DMS153 (cell line): ENCODE measurements at places on chromosomes 1 and 21.

- no peak for DNase-seq
These were observed 1.7 kb downstream of the CDC14A start for GRCh38 chr1:100353988-100354387.

- peak; percentile 49 for DNase-seq
These were observed 149.0 kb downstream of the IGSF21 start for GRCh38 chr1:18256282-18257235.

- DNase-seq: no peak
These were observed 9.2 kb upstream of the KCNQ4 start for GRCh38 chr1:40774266-40774998.

DNA sequence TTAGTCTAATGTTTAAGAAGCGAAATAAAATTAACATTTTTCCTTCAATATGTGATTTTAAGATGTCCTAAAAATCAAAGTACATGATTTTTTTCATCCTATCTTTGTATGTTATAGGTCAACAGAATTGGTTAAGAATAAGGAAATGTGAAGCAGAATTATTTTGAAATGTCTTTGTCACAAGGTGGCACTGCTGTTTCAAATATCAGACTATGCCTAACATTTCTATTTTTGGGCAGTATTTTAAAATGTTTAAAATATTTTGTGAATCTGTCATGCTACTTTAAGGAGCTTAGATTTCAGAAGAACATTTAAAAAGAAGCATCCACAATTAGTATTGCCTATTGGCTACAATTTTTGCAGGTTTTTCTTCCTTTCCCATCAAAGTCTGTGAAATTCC lies 38.7 kb downstream of the AMY1C start:
- DNase-seq: peak; percentile 3

DNA sequence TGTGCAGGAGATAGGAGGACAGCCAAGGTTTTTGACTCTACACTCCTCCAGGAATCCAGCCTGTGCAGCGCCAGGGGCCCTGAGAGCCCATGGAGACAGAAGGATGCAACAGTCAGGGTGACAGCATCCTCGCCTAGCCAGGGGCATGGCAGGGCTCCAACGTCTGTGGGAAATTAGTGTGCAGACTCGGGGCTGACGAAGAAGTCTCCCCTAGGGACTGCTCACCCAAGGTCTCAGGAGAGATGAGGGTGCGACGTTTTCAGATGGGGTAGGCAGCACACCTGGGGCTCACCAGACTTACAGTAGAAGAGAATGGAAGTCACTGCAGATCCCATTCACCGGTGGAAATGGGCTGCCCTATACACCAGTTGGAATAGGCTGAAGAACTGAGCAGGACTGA lies 241.7 kb downstream of the SETD4 start:
- no peak for DNase-seq

DNA sequence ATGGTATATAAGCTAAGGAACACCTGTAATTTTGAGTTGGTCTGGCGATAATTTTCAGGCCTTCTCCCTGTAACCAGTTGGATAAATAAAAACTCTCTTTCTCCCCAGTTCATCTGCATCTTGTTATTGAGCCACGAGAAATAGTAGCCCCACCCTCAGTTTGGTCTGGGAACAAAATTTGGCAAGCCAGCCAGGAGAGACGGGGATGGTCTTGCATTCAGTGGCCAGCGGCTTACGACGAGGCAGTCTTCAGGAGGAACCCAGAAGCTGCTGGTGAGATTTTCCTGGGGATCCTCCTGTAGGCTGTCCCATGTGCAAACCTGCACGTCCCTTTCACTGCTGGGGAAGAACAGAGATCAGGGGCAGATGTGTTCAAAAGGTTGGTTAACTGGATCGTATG lies 174.6 kb downstream of the PLA2G4A start:
- DNase-seq: no peak

DNA sequence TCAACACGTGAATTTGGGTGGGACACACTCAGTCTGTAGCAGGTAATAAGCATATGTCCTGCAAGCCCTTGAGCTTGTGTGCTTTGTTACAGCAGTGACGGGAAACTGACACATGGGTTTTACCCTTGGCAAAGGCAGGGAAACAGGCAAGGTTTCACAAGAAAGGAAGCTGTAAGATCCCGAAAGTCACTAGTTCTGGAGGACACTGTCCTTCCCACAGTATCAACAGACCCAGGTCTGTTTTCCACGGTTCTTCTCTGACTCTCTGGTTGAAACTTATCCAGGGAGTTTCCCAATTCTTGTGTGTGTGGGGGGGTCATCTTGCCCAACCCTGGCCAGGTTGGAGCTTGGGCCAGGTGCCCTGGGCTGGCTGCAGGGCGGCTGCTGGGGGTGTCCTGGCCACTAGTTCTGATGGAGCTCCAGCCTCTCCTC lies 29.3 kb upstream of the ZBTB21 start:
- no peak for DNase-seq

DNA sequence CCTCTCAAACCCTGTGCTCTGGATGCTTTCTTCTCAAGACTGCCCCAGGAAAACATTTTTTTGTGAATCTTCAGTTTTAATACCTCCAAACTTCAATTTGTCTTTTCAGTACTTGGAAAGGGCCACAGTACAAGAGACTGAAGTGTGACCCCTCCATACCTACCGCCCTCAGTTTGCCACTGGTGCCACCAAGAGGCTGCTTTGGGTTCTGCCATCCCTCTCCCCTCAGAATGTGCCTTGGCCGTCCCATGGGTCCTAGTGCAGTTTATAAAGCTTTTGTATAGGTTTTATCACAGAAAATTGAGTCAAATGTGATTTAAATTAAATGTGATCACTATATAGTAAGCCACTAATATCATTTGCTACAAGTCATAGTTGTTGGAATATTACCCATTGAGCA lies 60.8 kb upstream of the PGD start:
- DNase-seq: no peak

- no peak for DNase-seq
These were observed 14.0 kb downstream of the POLR3GL start for GRCh38 chr1:145978471-145978853.

GRCh38 chr1:203346060-203346768 lies 4.7 kb downstream of the FMOD start:
- DNase-seq: no peak

DNA sequence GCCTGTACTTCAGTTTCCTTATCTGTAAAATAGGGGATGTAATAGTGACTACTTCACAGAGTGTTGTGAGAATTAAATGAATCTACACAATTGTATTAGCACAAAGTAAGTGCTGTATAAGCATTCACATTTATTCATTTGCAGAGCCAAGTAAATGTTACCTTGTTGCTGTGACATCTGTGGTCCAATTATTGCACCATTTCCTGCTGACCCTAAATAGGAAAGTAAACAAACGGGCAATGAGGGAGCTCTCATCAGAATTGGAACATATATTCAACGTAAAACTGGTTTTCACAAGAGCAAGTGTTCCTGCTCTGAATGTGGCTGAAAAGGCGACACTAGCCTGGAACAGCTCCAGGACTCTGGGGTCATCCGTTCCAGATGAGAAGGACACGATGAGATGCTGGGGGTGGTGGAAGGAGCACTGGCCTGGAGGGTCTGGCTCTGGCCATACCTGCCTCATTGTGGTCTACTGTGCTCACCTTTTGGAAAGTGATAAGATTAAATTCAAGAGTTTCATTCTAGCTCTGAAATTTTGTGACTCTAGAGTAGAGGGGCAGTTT lies 34.5 kb downstream of the PROX1 start:
- DNase-seq: peak; percentile 94

DNA sequence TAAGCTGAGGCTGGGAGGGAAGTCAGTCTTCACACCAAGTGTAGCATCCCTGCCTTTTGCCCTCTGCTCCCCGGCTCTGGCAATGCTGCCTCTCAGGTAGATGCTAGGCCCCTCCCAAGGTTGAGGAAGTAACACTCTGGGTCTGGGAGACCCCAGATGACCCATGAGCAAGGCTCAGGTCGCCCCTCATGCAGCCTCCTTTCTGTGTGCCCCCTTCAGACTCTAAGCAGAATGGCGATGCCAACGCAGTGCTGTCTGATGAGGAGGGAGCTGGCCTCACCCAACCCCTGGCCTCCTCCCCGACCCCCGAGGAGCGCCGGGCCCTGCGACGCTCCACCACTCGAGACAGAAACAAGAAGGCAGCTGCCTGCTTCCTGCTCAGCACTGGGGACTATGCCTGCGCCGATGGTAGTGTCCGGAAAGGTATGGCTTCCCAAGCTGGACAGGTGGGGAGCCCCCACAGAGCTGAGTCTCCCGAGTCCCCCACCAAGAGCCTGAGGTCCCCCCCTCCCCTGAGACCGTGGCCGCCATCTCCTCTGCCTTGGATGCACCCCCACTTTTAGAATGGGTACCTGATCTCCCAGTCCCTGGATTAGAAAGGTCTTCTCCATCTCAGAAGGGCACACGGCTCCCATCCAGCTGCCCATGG lies 15.8 kb downstream of the KCNC4 start:
- no peak for DNase-seq

- no peak for DNase-seq
These were observed 72.9 kb downstream of the SIK1 start for GRCh38 chr21:43354026-43354420.

DNA sequence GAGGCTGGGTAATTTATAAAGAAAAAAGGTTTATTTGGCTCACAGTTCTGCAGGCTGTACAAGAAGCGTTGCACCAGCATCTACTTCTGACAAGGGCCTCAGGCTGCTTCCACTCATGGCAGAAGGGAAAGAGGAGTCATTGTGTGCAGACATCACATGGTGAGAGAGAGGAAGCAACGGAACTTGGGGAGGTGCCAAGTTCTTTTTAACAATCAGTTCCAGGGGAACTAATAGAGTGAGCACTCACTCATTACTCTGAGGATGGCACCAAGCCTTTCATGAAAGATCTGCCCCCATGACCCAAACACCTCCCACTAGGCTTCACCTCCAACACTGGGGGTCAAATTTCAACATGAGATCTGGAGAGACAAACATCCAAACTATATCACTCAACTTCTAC lies 77.2 kb downstream of the DDAH1 start:
- no peak for DNase-seq

GRCh38 chr1:161954466-161954865 lies 69.2 kb downstream of the OLFML2B start:
- no peak for DNase-seq

DNA sequence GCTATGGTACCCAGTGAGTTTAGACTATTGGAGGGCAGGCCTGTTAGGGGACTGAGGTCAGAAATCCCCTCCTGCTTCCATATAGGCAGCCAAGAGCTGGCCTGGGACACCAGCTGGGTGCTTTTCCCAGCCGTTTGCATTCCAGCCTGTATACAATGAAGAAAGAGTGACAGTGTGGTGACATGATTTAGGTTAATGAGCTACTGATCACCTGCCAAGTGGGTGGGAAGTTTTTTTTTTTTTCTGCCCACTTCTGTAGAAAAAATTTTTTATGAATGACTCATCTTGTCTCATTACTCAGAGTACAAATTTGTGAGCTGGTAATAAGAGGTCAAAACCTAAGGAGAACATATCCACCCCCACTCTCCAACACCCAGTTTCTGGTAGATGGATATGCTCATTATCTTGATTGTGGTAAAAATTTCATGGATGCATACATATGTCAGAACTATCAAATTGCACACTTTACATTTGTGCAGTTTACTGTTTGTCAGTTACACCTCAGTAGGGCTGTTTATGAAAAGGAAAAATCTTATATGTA lies 16.4 kb upstream of the CGN start:
- DNase-seq: no peak

DNA sequence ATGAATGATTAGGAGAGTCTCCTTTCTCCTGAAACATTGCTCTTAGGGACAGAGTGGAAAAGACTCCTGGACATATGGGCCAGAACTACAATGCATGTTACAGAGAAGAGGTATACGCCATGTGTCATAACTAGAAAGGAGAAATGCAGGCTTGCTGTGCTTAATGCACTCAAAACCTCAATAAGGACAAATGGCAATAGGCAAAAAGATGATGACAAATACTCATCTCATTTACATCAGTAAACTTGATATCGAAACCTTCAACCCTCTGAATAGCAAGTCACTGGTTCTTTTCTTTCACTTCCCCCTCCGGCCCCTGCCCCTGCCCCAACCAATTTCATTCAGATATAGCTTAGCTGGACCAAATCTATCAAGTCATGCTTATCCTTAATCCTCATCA lies 1.9 kb upstream of the GPR88 start:
- no peak for DNase-seq

- no peak for DNase-seq
These were observed 160.5 kb downstream of the PEX14 start for GRCh38 chr1:10635085-10635896.

- DNase-seq: no peak
These were observed 5.4 kb downstream of the SOAT1 start for GRCh38 chr1:179298952-179299351.

DNA sequence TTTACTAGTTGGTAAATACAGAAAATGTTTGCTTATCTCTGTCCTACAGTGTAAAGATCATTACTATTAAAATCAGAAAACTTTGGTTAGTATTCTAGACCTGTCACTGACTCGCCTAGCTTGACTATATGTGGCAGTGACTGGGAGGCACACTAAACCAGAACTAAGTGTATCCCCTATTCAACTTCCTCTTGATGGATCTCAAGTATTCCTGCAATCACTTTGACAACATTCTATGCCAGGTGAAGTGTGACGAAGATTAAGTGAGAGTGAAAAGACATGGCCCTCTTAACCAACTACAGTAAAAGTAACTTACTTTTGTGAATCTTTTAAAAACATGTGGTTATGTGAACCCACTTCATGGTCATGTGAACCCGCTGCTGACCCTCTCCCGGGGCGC lies 223.0 kb upstream of the ADAMTS5 start:
- no peak for DNase-seq

DNA sequence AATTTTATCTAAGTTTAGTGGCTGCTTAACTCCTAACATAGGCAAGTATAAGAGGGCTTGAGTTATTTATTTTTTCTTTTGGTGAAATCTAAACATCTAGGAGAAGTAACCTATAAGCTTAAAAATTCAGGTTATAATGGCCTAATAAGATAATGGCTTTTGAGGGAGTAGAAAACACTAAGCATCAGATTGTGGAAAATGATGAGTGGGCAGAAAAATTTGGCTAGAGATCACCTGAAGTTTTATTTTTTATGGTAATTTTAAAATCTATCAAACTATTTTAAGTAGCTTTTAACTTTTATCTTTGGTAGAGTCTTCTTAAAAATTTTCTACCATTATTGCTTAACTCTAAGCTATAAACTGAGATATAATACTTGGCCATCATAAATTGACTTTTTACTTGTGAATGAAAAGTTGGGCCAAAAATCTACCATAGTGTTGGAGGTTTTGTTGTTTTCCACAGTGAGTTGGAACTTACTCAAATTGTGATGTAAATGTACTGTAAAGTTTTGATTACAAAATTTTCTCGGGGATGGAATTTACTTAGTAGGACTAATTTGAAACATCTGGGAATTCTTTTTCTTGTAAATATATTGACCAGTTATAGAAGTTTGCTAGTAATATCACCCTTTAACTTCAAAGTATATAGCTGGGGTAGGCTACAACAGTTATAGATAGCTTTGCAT lies 63.9 kb downstream of the USP25 start:
- DNase-seq: no peak

- DNase-seq: no peak
These were observed 50.0 kb upstream of the PRELP start for GRCh38 chr1:203425663-203425975.

- no peak for DNase-seq
These were observed 29.0 kb downstream of the SIM2 start for GRCh38 chr21:36727866-36728265.

- DNase-seq: peak; percentile 6
These were observed 13.4 kb upstream of the FAM43B start for GRCh38 chr1:20538760-20539551.
